ENCODE measurements at places on chromosomes 16 and 17.

- no peak for DNase-seq
These were observed 103.6 kb upstream of the C16orf82 start for GRCh38 chr16:26963109-26963508.

DNA sequence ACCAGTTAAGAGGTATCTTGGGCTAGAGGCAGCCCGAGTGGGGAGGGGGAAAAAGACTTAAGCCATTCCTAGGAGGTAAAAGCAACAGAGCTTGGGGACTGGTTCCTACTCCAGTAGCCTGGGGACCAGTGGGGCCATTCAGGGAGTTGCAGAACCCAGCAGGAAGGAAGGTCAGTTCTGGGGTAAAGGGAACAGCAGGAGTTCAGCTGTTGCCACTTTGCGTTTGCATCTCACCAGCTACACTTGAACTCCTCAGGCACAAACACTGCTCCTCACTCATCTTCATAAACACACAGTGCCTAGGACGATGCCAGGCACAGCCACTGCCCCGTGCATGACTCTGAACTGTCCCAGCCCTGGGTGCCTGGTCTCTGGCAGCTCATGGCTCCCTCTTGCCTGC is 4.0 kb downstream of the HAP1 start:
- DNase-seq: no peak

- DNase-seq: no peak
These were observed 6.1 kb upstream of the STH start for GRCh38 chr17:45992904-45993303.

DNA sequence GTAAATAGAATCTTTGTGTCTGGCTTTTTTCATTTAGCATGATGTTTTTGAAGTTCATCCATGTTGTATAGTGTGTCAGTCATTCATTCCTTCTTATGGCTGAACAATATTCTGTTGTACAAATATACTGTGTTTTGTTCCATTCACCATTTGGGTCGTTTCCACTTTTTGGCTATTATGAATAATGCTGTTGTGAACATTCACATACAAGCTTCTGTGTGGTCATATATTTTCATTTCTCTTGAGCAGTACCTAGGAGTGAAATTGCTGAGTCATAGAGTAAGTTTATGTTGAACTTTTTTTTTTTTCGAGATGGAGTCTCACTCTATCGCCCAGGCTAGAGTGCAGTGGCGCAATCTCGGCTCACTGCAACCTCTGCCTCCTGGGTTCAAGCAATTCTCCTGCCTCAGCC is 32.3 kb upstream of the TAOK1 start:
- no peak for DNase-seq

GRCh38 chr16:15415511-15415985 is 18.8 kb upstream of the BMERB1 start:
- DNase-seq: no peak

GRCh38 chr17:75371981-75372380 is 33.5 kb downstream of the GRB2 start:
- no peak for DNase-seq

DNA sequence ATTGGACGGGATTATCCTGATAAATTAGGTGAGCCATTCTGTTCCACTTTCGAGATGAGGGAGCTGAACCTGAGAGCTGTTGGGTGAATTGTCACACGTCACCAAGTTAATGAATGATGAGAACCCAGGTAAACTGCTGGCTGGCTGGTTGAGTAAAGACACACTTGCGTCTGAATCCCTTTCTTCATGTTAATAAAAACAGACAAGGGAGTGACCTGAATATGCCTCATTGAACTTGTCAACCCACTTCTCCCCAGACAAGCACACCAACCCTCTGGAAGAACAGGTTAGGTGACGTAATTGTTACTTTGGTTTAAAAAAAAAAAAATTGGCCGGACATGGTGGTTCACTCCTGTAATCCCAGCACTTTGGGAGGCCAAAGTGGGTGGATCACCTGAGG is 400.9 kb upstream of the CDH5 start:
- no peak for DNase-seq

DNA sequence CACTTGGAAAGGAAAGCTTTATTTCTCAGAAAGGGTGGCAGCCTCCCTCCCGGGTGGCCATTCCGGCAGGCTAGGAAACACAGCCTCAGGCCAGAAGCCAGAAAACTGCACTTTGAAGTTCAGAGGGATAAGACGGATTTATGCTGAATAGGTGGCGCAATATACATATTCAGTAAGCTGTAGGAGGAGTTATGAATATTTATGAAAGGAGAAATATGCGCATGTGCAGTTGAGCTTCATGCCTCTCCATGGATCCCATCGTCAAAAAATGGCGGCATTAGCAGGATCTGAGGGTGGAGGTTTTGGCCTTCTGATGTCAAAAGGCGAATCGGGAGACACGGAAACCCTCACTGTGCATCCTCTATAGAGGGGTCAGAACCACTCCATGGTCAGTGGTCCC is 82.3 kb downstream of the KATNIP start:
- no peak for DNase-seq

DNA sequence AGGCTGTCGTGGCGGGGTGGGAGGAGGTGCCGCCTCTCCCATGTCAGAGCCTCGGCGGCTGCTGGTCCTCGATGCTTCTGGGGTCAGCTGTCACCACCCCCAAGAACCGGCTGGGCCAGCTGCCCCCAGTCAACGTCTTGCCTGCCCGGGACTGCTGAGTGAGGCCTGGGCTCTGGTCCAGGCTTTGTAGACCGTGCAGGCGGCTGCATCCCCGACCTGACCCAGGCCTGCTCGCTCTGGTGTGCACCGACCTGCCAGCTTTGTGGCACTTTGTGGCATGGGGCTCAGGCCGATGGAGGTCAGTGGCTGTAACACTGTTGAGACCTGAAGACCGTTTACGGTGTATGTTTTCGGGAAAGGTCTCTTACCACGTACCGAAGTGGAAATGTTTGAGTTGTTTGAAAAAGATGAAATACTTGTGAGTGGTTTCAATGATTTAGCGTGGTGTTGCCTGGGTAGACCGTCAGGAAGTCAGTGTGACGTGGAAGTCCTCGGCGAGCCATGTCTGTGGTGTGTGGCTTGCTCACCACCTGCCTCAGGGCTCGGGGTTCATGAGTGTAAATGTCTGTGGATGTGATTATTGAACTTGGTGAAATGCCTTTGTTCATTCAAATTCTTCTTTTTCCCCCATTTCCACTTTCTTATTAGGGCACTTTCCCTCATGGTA is 53.2 kb upstream of the ZNF750 start:
- no peak for DNase-seq

DNA sequence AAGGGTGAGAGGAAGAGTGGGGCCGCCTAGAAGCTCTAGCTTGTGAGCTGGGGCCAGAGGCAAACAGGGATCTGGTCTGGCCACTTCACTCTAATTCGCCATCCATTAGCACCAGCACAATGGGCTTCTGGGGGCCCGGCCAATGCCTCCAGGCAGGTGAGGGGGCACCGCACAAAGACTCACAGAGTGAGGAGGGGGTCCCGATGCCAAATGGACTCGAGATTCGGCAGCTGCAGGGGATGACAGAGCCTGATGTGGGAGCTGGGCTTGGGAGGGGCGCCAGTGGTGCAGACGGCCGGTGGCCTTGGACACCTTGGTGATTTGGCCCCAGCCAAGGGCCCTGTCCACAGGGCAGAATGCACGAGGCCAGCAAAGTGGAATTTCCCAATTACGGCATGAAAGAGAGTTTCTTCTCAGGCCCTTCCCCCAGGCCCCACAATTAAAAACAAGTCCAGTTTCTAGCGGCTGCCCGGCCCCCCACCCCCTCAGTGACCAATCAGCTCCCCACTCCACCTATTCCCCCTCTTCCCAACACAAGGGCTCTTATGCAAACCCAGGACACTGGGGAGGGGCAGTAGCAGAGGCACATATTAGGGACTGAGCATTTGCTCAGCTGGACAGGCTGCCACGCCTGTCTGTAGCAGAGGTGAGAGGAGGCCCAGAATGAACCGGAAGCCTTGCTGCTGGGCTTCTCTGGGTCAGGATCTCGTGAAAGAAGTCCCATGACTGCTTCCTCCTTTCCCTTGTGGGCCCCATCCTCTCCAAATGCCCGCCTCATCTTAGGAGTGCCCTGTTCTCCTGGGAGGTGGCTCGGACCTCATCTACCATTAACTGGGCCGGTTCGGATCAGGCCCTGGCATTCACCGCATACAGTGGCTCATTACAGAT is 39.4 kb upstream of the MTSS2 start:
- no peak for DNase-seq
